ENCODE measurements at places on chromosomes 3 and 15.

GRCh38 chr3:141049681-141050080 is 1.5 kb upstream of the SPSB4 start:
- DNase-seq: no peak

DNA sequence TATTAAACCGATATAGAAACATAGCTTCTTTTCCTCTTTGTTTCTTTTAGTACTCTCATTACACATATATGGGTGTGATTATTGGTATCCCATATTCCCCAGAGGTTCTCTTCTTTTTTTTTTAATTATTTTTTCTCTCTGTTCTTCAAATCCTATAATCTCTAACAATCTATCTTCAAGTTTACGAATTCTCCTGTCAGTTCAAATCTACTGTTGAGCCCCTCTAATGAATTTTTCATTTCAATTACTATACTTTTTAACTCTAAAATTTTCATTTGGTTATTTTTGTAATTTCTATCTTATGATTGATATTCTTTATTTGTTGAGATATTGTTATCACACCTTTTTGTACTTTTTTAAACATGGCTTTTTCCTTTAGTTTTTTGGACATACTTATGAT is 64.1 kb downstream of the RSL24D1 start:
- no peak for DNase-seq

GRCh38 chr3:57746156-57747010 is 9.7 kb upstream of the SLMAP start:
- no peak for DNase-seq

DNA sequence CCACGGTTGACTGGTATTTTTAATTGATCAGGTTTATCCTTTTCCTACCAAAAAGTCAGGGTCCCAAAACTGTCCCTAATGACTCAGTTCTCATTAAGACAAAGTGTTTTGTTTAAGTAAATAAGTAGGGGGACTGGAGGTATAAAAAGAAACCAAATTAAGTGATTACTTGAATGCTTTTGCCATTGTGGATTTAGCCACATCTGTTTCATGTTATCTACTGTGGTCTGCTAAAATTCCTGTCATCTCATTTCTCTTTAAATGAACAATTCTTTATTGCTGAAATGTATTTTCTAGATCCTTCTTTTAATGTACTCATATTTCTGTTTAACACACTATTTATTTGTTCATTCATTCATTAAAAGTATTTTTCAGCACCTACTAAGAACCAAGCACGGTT is 625.9 kb upstream of the ADAMTS9 start:
- no peak for DNase-seq

DNA sequence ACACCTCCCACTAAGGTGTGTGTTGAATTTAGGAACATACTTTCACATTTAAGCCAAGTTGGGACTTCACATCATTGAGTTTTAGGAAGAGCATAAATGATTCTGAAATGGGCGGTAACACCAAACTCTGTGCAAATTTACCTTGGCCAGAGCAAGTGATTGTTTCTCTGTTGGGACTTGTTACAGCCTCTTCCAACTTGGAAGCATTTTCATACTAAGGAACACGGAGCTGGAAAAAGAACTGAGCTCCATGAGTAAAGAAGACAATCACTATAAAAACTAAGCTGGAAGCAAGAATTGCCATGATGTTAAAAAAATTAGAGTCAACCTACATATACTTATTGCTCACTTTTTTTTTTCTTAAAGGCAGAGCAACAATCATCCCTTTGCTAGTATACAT is 371.3 kb downstream of the ERC2 start:
- DNase-seq: no peak

DNA sequence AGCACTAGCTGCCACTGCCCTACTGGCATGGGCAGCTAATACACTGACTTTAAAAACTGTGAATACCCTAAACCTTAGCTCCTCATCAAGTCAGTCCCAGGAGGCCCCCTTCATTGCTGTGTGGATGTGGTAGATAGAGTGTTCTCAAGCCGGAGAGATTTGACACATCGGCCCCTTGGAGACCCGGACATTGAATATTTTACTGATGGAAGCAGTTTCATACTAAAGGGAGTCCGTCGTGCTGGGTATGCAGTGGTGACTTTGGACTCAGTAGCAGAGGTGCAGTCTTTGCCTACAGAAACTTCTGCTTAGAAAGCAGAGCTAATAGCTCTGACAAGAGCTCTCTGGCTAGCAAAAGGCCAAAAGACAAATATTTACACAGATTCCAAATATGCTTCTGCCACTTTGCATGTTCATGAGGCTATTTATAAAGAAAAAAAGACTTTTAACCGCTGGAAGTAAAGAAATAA is 17.5 kb downstream of the CCR4 start:
- no peak for DNase-seq

DNA sequence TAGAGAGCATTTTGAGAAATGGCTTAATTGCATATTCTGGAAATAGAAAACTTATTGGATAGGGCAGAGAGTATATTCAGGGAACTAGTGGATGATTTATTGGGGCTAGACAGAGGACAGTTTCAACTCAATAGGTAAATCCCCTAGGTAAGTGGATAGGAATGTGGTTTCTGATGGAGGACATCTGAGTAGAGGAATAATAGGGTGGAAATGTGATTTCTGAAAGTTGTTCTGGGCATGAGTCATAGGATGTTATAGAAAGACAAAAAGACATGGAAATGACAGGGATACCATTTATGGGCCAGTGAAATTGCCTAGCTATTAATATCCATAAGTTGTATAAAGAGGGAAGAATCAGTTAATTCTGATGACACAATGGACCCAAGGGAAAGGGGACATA is 563.3 kb upstream of the GOLIM4 start:
- DNase-seq: no peak

Data from T-helper 17 cell (primary cell).